Astrocyte (in vitro differentiated cells and primary cell): ENCODE measurements at places on chromosomes 3 and 15.

- DNase-seq = no peak
These were observed 1.9 kb downstream of the CRABP1 start for GRCh38 chr15:78342021-78342420.

- DNase-seq = peak; percentile 89
These were observed 17.1 kb upstream of the GCNT3 start for GRCh38 chr15:59594493-59594942.

GRCh38 chr3:36494461-36495109 is 114.3 kb downstream of the STAC start:
- DNase-seq = peak; percentile 75

GRCh38 chr3:22966349-22966748 is 236.8 kb upstream of the UBE2E2 start:
- no peak for DNase-seq

- DNase-seq = no peak
These were observed 48.8 kb downstream of the ALDH1A2 start for GRCh38 chr15:58016581-58017175.

DNA sequence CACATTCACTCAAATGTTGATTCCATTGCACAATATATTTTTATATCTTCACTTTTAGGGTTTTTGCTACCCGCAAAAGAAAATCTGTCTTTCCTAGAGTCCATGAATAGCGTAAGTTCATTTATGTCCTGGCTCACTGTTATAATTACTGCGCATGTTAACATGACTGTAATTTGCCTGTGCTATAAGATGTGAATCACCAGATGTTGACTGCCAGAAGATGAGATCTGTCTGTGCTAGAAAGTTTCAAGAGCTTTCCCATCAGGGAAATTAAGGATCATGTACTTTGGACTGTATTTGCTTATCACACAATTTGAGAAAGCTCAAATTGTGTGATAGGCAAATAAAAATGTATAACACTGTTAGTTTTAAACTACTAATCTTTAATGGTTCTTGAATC is 322.5 kb downstream of the CHL1 start:
- no peak for DNase-seq

DNA sequence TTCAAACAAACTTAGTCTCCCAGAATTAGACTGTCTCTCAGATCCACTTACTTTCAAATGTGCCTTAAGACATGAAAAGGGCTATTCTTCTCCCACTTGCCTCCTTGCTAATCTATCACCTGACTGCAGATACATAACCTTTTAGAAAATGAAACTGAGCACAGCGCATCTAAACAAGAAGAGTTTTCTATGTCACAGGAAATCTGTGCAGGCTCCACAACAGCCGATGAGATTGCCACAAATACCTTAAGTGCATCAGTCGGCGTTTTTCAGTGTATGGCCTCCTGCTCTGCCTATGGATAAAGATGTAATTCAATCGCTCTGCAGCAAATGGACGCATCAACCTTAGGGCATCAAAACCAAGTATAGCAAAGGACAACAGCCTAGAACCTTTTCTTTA is 544.2 kb downstream of the FOXP1 start:
- no peak for DNase-seq

DNA sequence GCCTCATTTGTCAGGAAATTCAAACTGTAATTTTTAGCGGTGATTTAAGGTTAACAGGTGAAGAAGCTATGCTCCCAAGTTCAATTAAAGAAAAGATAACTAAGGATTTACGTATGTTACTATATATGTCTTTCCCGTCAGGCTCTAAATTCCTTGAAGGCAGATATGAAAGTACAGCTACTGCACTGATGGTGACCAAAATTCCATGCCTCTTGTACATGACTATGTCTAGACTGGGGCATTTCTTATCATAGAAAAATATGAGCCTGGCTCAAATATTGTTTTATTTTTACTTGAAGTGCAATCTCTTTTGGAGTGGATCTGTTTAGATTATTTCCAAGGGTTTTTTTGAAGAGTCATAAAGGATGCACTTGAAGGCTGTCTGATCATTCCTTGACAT is 647.1 kb upstream of the KCNMB2 start:
- DNase-seq = peak; percentile 64

DNA sequence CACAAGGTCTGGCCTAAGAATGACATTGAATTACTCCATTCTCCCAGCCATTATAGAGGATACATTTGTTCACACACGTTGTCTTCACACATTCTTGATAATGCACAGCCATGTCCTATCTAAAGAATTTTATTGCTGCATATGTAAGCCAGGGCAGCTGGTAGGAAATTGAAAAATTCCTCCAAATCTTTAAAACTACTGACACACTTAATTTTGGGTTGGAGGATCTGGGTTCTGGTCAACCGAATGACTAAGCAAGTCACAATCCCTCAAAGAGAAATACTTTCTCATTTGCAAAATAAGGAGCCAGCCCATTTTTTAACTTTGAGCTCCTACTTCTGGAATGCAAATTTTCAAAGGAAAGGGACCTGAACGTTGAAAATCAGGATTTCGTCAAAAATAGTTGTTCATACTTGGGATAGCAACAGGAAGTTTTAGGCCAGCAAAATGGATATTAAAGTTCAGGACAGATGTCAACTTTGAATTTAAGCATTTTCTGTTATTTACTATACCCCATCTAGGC is 638.3 kb downstream of the NTRK3 start:
- peak; percentile 23 for DNase-seq

GRCh38 chr3:71436337-71436736 is 147.2 kb downstream of the FOXP1 start:
- peak; percentile 55 for DNase-seq

DNA sequence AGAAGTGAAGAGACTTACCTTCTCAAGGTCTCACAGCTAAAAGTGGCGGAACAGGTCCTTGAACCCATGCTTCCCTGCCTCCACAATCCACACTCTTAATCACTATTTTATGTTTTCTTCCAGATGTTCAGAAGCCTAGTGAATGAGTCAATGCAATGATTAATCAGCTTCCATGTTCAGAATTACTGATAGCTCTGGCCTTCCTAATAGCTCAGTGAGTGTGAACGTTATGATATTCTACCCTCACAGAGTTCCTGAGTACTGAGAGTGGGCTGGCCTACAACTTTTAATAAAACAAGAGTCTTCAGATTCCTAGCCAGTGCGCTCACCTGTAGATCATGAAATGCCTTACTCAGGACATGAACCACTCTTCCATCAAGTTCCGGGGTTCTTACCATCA is 443.0 kb upstream of the ADAMTS9 start:
- DNase-seq = peak; percentile 59

GRCh38 chr3:33848624-33849347 is 50.4 kb downstream of the PDCD6IP start:
- no peak for DNase-seq

DNA sequence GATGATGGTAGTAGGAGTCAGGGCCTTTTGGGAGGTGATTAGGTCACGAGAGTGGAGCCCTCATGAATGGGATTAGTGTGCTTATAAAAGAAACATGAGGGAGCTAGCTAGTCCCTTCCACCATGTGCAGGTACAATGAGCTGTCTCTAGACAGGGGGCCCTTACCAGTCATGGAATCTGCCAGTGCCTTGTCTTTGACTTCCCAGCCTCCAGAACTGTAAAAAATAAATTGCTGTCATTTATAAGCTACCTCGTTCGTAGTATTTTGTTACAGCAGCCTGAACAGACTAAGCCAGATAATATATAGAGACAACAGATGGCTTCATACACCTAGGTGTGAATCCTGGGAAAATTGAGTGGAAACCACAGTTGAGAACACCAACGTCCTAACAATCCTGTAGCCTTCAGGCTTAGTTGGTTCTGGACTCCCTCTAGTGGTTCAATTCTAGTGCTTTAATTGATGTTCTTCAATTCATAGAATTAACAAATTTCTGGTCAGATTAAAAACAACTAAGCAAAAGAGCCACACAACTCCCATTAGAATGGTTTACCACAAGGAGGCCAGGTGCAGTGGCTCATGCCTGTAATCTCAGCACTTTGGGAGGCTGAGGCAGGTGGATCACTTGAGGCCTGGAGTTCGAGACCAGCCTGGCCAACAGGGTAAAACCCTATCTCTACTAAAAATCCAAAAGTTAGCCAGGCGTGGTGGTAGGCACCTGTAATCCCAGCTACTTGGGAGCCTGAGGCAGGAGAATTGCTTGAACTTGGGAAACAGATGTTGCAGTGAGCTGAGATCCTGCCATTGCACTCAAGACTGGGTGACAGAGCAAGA is 21.3 kb upstream of the GATM start:
- peak; percentile 38 for DNase-seq

GRCh38 chr3:77137559-77137958 is 97.7 kb downstream of the ROBO2 start:
- no peak for DNase-seq

- peak; percentile 2 for DNase-seq
These were observed 9.7 kb upstream of the SLC28A2 start for GRCh38 chr15:45242289-45242688.

DNA sequence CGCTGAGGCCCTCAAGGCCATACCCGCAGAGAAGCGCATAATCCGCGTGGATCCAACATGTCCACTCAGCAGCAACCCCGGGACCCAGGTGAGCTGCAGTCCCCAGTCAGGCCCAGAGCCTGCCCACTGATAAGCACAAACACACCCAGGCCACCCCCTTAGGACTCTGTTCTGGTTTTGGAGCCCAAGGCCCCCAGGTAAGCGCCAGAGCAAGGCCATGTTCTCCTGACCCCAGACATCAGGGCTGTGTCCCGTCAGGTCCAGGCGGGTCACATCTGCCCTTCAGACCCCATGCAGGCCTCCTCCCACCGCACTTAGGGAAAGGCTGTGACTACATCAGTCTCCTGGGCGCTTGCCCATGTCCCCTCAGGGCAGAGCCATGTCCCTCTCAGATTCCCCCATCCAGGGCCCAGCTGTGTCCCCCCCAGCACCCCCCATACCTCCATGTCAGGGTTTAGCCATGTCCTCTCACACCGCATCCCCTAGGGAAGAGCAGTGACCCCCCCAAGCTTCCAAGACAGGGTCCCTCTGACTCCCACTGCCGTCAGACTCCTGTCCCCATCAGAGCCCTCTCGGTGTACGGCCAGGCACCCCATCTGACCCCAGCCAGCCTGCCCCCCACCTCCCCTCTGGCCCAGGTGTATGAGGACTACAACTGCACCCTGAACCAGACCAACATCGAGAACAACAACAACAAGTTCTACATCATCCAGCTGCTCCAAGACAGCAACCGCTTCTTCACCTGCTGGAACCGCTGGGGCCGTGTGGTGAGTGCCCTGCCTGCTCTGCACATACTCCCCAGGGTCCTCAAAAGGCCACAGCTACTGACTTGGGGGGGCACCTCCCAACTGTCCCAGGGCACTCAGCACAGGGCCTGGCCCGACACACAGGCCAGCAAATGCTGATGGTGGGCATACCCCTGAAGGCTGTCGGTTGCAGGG is 1.6 kb downstream of the PARP3 start:
- no peak for DNase-seq

GRCh38 chr3:100170486-100170885 is 56.2 kb upstream of the FILIP1L start:
- DNase-seq = no peak
